Hematopoietic multipotent progenitor cell treated with erythropoietin and hydrocortisone succinate and interleukin-3 and kit ligand, for 8 days (in vitro differentiated cells): ENCODE measurements at places on chromosomes 3 and 15.

DNA sequence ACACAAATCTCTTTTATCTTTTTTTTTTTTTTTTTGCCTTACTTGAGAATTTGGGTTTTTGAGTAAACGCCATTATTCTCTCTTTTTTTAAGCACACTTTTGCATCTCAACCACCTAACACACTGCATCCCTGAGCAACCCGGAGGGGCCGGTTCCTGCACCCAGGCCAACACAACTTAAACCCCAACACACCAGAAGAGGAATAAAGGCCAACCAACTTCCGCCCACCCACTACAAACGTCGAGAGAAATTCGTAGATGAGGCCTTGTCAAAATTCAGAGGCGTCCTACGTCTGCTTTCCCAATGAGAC is 389 bp upstream of the CCNB2 start:
- DNase-seq: no peak

DNA sequence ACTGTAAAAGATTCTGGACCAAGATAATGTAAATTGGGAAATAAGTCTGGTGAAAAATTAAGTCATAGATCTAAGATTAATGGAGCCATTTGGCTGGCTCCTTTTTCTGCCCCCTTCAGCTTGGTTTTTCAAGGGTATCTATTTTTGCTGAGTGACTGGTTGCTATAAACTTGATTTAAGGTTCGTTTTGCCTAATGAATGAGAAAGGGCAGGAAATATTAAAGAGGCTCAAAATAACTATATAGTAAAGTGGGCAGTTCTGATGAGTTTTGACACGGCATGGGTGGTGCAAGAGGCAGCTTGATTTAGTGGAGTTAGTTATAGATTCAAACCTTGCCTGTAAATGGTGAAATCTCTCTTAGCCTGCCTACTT is 140.7 kb downstream of the STAC start:
- DNase-seq: no peak

- DNase-seq: no peak
Observed at GRCh38 chr3:149809699-149810098, 3.3 kb upstream of the RNF13 start.

GRCh38 chr3:195139876-195140240 is 131.1 kb downstream of the XXYLT1 start:
- no peak for DNase-seq

DNA sequence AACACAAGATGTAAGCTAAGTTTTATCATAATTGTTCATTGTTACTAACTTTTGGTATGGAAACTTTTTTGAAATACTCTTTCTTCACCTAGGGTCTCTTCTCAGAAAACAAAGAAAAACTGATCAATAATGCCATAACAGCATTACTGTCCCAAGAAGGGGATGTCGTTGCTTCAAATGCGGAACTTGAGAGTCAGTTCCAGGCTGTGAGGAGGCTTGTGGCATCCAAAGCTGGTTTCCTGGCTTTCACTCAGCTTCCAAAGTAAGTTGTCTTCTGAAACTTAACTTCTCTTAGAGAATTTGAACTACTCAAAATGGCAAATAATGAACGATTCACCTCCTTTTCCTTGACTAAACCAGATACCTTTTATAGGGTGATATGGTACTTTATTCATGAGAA is 39.3 kb downstream of the DNAJC13 start:
- DNase-seq: no peak

DNA sequence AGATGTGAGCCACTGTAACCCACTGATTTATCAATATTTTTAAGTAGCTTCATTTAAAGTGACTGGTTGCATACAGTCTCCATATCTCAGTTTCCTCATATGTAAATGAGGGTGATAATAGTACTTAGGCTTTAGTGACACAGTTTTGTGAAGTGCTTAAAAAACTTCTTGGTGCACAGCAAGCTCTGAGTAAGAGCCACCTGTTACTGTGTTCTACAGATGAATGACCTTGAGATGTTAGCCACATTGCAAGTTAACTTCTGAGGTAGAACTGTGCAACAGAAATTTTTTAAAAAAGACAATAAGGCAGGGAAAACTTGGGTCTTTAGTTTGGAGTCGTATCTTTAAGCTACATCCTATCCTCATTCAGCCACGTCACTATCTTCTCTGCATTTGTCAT is 43.1 kb downstream of the PCCB start:
- no peak for DNase-seq

GRCh38 chr3:44416031-44417030 is 61.1 kb downstream of the ZNF445 start:
- DNase-seq: no peak

- DNase-seq: no peak
Observed at GRCh38 chr15:33028495-33028894, 166.0 kb downstream of the FMN1 start.

GRCh38 chr15:78630886-78631633 is 9.9 kb downstream of the CHRNB4 start:
- no peak for DNase-seq

DNA sequence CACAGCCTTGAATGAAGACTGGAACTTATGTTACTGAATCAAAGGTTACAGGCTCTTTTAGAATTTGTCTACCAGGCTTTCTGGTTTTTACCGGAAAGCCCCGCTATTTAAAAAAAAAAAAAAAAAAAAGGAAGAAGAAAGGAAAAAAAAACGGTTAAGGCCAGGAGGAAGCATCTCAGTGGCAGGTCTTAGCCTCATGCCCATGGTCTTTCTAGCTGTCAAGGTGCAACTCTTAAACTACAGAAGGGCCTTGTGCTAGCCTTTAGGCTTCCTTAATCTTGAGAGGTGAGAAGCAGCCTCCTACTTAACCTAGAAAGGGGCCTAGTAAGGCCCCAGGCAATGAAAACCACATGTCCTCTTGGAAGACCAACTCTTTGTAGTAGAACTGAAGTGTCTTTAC is 77.5 kb downstream of the TBC1D5 start:
- DNase-seq: no peak

DNA sequence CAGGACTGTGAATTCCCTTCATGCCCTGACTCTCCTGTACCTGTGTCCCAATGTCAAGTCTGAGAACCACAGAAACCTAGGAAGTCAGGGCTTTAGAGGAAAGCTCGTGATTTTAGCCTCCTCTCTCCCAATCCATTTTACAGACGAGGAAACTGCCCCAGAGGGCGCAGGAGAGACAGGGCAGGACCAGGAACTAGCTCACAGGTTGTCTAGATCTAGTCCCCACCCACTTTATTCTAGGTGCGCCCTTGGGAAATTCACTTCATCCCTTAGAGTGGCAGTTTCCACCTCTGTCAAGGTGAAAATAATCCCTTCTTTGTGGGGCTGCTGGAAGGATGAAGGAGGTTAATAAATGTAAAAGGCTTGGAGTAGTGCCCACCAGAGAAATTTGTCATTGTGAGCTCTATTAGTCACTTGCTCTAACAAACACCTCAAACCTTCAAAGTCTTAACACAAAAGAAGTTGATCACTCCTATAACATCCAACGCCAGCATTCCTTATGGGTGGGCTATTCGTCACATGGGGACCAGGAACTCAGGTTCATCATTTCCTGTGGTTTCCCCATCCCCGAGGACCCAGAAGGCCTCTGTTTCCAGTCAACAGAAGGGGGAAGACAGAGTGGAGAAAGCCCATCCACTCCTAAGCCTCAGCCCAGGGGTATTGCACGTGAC is 282.3 kb downstream of the XXYLT1 start:
- DNase-seq: no peak

DNA sequence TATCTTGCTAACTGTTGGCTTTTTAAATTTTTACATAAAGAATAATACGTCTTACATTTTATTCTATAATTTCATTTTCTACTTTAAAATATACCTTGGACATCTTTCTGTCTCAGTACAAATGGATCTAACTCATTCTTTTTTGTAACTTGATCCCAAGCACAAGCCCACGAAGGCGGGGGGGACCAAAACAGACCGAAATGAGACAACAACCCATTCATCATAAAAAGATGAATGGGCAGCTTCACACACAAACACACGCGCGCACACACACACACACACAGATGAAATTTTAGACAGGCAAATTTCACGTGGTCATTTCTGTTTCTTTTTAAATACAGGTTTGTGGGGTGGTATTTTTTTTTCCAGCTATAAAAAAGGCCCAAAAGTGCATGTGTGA is 271.3 kb upstream of the TOPAZ1 start:
- DNase-seq: no peak

GRCh38 chr3:107987036-107987939 is 103.5 kb downstream of the CD47 start:
- DNase-seq: no peak

DNA sequence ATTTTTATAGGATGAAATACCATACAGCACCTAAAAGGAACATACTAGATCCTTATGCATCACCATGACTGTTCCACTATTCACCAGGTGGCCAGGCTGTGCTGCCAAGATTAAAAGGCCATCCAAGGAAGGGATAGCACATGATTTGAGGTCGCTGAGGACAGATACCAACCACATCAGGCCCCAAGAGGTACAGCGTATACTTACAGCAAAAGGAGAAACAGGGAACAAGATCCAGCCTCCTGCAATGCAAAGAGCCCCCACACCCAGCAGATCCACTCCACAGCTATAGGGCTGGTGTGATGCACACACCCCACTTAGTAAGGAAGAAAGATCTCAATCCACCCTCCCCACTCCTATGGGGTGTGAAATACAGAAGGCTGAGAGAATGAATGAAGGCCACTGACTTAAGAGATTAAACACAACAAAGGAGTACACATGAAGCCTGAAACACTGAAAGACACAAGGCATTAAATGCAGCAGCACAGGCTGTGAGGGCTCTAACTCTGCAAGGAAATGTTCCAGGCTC is 32.0 kb upstream of the ZNF445 start:
- DNase-seq: peak; percentile 67

- no peak for DNase-seq
Observed at GRCh38 chr3:195133462-195133861, 137.5 kb downstream of the XXYLT1 start.

DNA sequence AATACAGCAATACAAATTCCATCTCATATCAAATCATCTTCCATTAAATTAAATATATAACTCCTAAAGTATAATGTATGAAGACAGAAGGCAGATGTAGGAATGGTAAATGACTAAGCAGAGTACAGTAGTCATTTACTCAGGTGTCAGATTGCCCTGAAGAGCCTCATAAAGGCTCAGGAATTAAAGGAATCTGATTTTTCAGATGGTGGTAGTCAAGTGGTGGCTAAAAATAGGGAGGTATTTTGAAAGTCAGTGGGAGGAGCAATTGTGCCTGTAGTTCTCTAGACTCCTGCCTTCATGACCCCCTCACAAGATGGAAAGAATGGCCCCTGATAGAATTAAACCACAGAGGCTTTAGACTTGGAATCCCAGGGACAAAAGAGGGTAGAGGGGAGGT is 142.7 kb upstream of the SYNPR start:
- DNase-seq: no peak
